ENCODE measurements at places on chromosomes 6 and 20.

DNA sequence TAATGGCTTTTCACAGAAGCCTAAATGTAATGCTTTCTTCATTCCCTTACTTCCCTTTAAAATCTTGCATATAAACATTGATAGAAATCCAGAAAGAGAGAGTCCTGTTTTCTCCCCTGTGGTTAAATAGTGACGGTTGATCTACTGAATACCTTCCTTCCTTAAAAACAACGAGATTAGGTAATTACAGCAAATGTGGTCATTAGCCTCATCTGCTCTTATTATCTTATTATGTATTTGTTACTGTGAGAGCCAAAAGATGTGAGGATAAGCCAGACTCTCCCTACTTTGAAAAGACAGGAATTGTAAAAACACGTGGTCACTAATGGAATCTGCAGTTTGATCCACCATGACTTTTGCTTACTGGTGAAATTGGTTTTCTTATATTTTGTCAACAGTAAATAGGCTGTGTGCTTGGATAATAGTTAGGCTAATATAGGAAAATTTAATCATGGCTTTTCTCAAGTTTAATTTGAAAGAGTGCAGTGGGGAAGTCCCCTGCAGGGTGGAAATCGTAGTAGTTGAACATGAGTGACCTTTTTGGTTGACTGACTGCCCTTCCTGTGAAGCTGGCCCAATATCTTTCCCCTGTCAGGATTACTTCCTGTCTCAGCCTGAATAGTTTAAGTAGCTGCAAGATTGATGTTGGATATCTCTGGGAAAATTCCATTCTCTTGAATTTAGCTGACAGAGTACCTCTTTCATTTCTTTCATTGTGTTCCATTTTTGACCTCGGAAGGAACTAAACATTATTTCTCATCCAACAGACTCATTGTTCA is 62.8 kb downstream of the JARID2 start:
- no peak for DNase-seq

DNA sequence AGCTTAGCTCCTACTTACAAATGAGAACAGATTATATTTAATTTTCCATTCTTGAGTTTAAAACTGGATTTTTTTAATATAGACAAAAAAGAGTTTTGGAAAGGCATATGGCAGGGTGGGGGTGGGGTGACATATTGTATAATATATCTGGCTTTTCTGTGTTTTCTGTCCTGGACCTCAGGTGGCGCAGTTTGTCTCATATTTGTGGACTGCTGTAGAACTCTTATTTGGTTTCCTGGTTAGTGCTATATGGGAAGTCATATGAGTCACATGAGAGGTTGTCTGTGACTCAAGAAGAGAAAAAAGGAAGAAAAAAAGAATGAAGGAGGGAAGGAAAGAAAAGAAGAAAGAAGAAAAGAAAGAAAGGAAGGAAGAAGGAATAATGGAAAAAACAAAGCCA is 131.8 kb downstream of the CLVS2 start:
- no peak for DNase-seq

- DNase-seq, result no peak
Observed at GRCh38 chr6:22298475-22298890, 1.6 kb upstream of the PRL start.

- no peak for DNase-seq
Observed at GRCh38 chr6:105785066-105785811, 300.9 kb upstream of the PRDM1 start.

- no peak for DNase-seq
Observed at GRCh38 chr6:150044621-150045145, 19.4 kb upstream of the RAET1L start.

GRCh38 chr6:55833284-55833683 is 42.1 kb downstream of the BMP5 start:
- no peak for DNase-seq

- DNase-seq, result no peak
Observed at GRCh38 chr6:8086755-8087306, 15.5 kb downstream of the EEF1E1 start.

GRCh38 chr6:47489995-47490394 is 12.4 kb downstream of the CD2AP start:
- no peak for DNase-seq

GRCh38 chr20:62971950-62972844 is 19.7 kb downstream of the SLC17A9 start:
- peak; percentile 68 for DNase-seq

DNA sequence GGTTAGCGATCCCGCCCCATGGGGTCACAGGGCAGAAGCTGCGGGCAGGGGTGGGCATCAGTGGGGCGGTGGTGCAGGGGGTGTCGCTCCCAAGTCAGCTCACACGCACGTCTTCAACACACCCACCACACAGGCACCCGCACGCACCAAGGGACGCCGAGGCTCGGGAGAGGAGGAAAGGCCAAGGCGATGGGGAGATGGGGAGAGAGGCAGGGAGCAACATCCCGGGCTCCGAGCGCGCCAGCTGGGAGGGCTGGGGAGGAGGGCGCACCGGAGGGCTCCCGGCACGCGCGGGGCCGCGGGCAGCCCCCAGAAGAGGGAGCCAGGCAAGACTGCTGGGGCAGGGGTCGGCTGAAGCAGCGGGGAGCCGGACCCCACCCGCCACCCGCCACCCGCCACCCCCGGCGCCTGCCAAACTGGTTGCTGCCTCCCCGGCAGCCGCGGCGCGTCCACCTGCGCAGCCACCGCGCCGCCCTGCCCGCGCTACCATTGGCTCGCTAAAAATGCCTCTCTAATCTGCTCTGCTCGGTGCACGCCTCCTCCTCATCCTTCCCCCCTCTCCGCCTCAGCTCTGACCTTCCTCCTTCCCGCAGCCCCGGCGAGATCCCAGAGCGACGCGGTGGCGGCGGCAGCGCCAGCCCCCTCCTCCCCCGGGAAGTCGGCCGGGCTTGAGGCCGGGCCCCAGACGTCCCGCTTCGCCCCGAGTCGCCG is at the start of gene PACSIN1:
TSS of gene PACSIN1 (plus strand) at position 546 of the 711 bp plus-strand sequence. CDS start 60,230 bp downstream, outside the sequence.
- DNase-seq, result no peak

DNA sequence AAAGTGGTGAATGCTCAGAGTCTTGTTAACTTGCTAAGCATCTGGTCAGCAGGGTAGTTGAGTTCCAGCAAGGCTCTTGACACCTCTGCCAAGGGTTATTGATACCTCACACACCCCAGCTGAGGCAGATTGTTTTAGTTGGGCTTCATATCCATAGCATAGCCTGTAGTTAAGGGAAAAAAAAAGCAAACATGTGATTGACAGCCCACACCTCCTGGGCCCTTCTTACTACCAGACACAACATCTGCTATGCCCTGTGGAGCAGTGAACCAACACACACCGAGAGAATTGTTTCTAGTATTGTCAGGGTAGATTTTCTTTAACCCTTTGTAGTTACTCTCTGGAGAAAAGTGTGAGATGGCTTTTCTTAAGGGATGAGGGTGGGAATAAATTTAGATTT is 697.0 kb upstream of the POU3F2 start:
- no peak for DNase-seq

GRCh38 chr20:19832875-19833274 is 74.8 kb downstream of the RIN2 start:
- DNase-seq, result no peak

- DNase-seq, result no peak
Observed at GRCh38 chr6:123635144-123635543, 1.6 kb downstream of the TRDN start.

- no peak for DNase-seq
Observed at GRCh38 chr6:107715550-107716321, 108.4 kb downstream of the SCML4 start.

GRCh38 chr6:118630923-118631322 is 20.5 kb downstream of the CEP85L start:
- DNase-seq, result no peak

DNA sequence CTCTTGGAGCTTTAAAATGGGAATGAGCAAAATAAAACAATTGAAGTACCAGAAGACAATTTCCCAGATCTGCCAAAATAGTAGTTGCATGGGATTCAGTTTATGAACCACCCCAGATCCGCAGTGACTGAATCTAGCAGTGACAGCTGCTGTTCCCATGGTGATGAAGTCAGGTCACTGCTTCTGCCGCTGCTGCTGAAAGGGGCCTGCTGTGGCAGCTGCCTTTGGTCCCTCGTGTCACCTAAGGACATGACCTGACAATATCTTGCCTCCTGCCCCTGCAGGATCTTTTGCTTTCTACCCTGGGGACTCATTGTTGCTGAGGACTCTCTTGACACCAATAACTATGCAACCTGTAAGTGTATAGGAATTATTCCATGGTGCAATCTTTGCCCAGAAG is 34.3 kb upstream of the OGFRL1 start:
- no peak for DNase-seq

DNA sequence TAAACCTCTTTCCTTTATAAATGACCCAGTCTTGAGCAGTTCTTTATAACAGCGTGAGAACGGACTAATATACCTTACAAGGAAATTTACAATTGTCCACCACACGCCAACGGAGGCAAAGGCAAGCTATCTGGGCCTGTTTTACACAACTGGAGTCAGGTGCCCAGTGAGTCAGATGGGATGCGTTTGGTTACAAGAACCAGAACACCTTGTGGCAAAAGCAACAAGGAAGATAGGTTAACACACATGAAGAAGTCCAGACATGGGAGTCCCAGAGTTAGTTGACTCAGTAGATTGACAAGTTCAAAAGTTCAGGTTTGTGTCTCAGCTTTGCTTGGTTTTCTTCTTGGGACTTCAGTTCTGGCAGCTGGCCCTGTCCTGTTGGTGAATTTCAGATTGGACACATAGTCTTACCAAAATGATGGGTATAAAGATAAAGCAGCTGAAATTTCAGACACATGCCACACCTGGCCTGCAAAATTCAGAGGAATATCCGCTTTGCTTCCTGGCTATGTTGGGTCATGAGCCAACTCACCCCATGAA is 97.9 kb downstream of the PXDC1 start:
- DNase-seq, result no peak

DNA sequence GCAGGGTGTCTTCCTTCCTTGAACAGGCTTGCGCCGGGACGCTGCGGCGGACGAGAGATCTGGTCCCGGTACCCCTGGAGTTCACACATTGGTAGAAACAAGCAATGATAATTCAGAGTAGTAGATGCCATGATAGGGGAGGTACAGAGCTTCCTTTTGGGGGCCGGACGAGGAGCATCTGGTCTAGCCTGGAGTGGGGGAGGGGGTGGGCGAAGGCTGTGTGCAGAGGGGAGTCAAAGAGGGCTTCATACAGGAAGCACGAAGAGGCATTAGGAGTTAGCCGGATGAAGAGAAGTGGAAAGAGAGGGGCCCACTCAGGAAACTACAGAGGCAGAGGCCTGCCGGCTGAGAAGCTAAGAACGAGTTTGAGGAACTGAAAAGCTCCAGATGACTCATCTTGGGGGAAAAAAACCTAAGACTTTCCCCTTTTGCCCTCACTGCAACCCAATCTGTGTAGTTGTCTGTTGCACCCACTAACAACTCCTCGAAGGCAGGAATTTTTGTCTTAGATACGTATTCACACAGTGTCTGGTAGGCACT is 611 bp downstream of the CNPY3 start:
- peak; percentile 44 for DNase-seq

- DNase-seq, result no peak
Observed at GRCh38 chr6:146095481-146095880, 66.6 kb downstream of the GRM1 start.

GRCh38 chr6:56437171-56437900 is 190.0 kb upstream of the COL21A1 start:
- DNase-seq, result no peak

DNA sequence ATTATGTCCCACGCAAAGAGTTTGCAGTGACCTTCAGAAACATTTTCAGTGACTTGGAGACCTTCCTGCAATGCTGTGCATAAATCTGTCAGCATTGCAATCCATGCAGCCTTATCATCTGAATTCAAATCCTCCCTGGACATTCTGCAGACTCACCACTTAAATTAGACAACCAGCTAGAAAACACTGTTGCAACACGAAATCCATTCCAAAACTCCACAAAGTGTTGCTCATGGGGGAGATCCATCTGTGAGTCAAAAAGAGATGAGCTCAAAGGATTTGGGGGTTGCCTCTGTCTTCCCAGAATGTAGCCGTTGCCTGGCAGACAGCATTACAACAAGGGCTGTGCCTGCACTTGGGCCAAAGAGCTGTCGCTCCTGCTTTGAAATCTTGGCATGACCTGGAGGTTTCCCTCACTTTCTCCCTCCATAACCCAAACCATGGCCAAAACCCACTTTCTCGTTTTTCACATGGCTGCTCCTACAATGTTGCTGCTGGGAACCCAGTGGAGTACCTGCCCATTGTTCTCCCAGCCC is 163.5 kb upstream of the CDYL start:
- no peak for DNase-seq

GRCh38 chr20:23335521-23335920 is 15.1 kb upstream of the NXT1 start:
- DNase-seq, result no peak

DNA sequence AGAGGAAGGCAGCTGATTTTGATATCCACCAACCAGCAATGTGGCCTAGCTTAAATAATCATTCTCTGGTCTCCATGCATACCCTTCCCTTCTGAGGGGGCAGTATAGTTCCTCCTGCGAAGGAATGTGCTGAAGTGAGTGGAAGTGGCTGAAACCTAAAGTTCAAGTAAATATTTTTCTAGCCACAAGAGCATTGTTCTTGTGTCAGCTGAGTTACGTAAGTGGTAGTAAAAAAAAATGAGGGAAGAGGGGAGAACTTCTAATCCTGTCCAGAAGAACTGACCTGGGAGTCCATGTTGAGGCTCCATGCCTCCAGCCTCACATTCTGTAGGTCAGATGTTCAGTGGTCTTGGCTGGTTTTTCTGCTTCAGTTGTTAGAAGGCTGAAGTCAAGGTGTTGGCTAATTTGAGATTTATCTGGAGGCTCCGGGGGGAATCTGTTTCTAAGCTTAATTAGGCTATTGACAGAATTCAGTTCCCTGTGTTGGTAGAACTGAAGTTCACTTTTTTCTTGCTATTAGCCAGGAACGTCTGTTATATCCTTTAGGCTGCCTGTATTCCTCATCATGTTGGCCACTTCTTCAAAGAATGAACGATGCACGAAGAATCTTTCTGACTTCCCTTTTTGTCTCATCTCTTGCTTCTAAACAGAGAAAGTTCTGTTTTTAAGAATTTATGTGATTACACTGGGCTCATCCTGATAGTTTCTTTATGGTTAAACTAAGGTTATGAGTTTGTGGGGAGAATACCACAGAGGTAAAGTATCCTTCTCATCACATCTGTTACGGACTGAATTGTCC is 207.1 kb upstream of the PRSS16 start:
- no peak for DNase-seq

DNA sequence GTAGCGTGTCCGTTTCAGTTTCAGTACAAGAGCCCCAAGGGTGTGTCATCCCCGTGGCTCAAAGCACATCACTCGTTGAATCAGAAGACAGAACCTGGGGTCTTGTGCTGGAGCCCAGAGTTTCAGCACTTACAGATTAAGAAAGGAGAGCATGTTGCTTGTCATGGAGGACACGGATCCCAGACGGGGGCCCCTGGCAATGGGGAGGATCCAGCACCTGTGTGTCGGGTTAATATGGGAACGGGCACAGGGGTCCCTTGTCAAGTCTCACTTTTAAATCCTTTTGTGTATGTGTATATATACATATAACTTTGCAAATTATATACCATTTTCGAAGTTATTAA is 23.4 kb downstream of the THBS2 start:
- no peak for DNase-seq

- DNase-seq, result no peak
Observed at GRCh38 chr20:62670156-62670555, 27.9 kb downstream of the SLCO4A1 start.

All from activated CD4-positive, alpha-beta T cell treated with anti-CD3 and anti-CD28 coated beads, Interleukin-2, amount 50 U/mL, for 24 hours (primary cell).